ENCODE measurements at places on chromosomes 4 and X.

DNA sequence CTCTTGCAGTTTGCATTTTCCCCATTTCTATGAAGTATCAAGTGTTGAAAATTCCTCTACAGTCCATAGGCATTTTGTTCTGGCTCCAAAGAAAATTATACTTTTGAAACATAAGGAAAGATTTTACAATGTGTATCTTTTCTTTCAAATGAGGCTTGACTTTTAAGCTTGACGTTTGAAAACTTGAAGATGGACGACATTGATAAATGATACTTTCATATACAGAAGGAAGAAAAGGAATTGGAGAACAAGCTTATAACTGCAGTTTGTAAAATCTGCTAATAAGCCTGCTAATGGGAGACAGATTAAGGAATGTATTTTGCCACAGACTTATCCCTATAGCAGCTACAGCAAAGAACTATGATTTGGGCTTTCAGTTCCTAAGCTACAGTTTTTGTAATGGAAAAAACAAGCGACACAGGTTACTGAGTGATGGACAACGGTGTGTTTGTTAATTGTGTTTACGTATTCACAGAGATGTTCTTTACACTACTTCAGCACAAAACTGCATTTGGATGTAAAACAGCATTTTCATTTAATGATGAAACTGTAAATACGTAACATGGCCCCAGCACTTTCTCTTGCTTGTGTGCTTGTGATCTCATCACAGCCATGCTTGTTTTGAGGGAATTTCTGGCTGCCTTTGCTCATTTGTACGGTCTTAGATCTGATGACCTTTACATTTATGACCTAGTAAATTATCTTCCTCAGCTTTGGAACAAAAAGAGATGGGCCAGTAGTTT lies 83.2 kb upstream of the FAT1 start:
- DNase-seq, result no peak

- no peak for DNase-seq
Observed at GRCh38 chrX:2224597-2225235, 276.1 kb downstream of the DHRSX start.

GRCh38 chr4:87875191-87875590 lies 42.4 kb downstream of the MEPE start:
- DNase-seq, result no peak

GRCh38 chr4:73770917-73771316 lies 30.5 kb downstream of the CXCL8 start:
- no peak for DNase-seq

- DNase-seq, result no peak
Observed at GRCh38 chr4:175947117-175947722, 118.4 kb upstream of the WDR17 start.

GRCh38 chrX:7025471-7025870 lies 122.0 kb upstream of the STS start:
- DNase-seq, result no peak

Measured in stimulated activated CD4-positive, alpha-beta T cell treated with anti-CD3 and anti-CD28 coated beads, Interleukin-15, amount 100 ng/mL, for 24 hours (primary cell).